Renal pelvis (tissue), 12 donors: ENCODE measurements at places on chromosomes 6 and 20. TPM values are rescaled to one million over a fixed set of nuclear protein-coding genes. Genes with fewer than 3 reads are reported as not detected.

TNNC2 gene
- 0.66 TPM for polyA plus RNA-seq

DNA sequence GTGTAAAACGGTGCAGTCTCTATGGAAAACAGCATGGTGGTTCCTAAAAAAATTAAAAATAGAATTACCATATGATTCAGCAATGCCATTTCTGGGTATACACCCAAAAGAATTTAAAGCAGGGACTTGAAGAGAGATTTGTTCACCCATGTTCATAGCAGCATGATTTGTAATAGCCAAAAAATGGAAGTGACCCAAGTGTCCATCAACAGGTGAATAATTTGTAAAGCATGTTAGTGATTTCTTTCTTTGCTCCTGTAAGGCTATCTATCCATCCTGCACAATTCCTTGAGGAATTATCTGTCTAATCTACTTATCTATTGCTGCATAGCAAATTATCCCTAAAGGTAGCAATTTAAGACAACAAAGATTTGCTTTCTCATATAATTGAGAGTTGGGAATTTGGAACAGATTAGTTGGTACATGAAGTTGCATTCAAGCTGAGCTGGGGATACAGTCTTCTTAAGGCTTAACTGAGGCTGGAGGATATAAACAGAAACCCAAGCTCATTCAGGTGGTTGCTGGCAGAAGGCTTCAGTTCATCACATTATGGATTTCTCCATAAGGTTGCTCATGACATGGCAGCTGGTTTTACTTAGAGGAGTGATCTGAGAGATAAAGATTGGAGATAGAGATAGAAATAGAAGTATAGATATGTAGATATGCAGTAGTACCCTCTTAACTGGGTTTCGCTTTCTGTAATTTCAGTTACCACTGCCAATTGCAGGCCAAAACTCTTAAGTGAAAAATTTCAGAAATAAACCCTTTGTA is 62.0 kb downstream of the IL22RA2 start:
- DNase-seq, result no peak

DNA sequence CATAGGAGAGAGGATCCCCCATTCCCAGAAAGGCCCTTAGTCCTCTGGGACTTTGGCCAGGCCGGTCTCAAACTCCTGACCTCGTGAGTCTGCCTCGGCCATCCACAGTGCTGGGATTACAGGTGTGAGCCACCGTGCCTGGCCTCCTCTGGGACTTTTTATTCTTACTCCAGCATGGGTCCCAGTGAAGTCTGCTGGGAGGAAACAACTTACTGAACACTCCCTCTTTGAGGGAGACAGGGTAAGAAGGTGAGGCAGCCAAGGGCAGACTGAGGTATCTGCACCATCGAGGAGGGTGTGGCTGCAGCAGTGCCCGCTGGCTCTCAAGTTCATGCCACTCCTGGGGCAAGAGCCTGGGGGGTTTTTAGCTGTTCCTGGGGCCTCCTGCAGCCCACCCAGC is 2.4 kb downstream of the BAK1 start:
- no peak for DNase-seq

- no peak for DNase-seq
These were observed 3.9 kb downstream of the SRC start for GRCh38 chr20:37349517-37350491.

SNAP25 gene
- polyA plus RNA-seq, result 6.1 TPM

DNA sequence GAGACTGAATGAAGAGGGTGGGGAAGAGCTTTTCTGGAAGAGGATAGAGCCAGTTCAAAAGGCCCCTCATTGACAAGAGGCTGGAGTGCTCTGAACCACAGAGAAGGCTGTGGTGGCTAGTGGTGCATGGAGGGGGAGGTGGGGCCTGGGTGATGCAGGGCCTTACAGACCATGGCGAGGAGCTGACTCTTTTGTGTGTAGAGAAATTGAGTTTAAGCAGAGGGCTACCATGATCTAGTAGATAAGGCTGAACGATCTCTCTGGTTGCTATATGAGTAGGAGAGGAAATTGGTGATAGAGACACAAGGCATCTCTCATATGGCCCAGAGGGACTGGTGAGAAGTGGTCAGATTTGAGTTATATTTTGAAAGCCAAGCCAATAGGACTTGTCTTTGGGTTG is 137.6 kb downstream of the UST start:
- no peak for DNase-seq

DNA sequence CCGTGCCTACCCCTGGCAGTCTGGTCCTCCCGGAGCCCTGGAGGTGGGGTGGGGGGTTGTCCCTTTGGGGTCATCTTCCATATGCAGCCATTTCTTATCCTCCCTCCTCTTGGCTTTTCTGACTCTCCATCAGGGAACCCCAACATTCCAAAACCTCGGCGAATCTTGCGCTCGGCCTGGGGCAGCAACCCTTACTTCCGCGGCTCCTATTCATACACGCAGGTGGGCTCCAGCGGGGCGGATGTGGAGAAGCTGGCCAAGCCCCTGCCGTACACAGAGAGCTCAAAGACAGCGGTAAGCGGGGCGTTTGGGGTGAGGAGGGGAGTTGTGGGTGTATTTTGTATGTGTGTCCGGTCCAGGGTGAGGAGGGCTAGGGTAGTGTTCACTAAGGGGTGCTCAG is 168.0 kb upstream of the RNF24 start:
- no peak for DNase-seq

- no peak for DNase-seq
These were observed 2.0 kb upstream of the TPBG start for GRCh38 chr6:82361631-82362030.

GRCh38 chr6:149755300-149756260 is 6.0 kb downstream of the PCMT1 start:
- no peak for DNase-seq

DNA sequence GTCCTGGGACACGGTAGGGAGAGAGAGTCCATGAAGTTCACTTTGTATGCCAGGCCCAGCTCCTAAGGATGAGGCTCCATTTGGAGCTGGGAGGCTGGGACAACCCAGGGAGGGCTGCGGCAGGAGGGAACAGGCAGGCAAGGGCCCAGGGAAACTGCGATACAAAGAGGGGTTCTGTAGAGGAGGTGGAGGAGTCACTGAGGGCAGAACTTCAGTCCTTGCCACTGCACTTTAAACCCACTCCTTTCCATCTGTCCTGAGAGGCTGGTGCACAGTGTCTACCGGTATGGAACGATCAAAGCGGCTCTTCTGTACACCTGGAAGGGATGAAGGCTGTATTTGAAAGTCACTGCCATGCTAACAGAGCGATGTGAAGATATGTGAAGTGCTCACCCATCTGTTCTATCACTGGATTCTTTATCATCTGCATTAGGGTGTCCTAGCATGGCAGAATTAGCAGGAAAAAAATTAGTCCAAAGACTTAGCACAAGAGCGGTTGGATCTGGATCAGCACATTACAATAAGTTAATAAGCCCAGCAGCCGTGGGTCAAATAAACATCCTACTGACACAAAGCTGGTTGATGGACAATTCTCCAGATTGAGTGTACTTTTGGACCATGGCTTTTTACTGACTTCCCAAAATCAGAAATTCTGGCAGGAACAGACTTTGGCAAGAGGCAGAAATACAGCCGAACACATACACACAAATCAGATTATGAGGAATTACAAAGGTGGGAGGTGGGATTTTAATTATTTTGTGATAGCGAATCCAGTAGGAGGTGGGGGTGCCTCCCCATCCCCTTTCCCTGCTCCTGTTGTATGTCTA is 20.9 kb upstream of the ZFAND3 start:
- DNase-seq, result no peak

- no peak for DNase-seq
These were observed 175.6 kb downstream of the AIG1 start for GRCh38 chr6:143236151-143236798.

GRCh38 chr6:33755070-33755869 is 8.6 kb upstream of the IP6K3 start:
- DNase-seq, result no peak

GRCh38 chr6:38533064-38533463 is 106.7 kb downstream of the BTBD9 start:
- DNase-seq, result no peak

DNA sequence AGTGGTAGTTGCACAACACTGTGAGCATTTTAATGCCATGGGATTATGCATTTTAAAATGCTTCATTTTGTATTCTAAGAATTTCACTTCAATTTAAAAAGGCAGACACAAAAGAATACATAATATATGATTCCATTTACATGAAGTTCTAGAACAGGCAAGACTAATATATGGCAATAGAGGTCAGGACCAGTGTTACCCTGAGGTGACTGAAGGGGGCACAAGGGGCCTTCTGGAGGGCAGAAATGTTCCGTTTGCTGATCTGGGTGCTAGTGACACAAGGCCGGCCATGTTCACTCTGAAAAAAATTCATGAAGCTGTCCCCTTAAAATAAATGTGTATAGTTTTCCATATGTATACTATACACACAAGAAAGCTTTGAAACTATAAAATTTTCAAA is 28.5 kb downstream of the TASP1 start:
- no peak for DNase-seq

DNA sequence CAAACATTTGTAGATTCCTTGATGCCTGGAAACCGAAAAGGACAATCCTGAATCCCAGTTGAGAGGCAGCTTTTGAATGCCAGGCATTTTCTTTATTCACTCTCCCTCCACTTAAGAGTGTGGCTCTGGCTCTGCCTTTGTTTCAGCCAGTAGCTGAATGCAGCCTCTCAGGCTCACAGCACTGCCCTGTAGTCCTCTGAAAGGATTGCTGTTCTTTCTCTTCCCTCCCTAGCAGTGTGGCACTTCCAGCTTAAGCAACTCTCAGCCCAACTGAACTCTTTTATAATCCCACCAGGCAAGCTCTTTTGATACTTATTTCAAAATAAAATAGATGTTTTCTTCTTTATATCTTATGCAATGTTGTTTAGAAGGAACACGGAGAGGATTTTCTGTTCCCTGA is 415.6 kb downstream of the GJA1 start:
- DNase-seq, result no peak

CDH4 gene
- 8.4 TPM for polyA plus RNA-seq

DNA sequence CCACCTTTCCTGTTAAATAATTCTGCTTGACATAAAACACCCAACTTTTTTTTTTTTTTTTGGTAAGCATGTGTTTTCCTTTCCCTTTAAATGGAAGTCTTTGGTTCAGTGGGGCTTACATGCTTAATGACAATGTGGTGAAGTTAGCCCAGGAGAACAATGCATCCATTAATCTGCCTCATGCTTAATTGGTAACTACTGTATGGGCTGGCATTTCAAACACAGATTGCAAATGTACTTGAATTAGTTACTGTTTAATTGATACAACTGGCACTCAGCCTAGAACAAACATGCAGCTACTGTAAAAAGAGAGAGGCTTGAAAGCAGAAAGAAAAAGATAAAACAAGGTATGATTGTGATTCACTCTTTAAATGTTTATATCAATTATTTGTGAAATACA is 483.6 kb upstream of the NOX3 start:
- DNase-seq, result peak; percentile 37

DNA sequence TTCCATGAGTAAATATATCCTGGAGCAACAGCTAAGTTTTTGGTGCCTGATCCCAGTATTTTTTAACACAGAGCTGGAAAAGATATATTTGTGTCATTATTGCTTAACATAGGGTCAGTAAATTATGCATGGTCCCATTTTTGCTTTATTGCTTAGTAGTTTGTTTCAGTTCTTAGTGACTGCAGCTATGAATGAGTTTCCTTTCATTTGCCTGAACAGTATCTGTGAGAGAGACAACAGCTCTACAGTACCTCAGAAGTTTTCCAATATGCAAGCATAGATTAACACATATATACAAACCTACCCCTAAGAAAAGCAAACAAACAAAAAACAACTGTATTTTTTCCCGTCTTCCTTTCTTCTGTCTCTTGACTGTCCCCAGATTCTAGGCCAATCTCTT is 160.3 kb downstream of the MEI4 start:
- no peak for DNase-seq

DNA sequence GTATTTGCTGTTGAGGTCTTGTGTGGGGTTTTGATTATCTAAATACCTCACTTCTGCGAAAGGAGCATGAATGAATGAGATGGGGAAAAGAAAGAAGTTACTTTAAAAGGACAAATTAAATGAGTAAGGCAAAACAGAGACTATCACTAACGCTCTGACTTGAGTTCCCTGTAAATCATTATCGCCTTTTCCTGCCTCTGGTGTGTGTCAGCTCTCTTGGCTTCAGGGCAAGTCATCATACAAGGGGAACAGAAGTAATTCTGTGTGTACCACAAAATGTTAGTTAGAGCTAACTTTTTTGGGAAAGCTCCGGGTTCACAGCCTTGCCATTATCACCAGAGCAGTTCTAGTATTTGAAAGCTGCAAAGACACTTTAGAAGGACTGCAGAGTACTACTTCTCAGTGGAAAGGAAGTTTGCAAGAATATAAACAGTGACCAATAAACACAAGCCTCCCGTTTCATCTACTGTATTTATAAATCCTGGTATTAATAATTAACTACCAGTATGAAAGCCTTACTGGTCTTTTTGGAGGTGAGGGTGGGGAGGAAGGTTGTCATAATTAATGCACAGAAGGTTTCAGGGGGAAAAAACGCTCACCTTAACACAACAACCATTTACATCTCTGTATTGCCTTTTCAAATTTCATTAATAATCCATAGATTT is 1.2 kb downstream of the DZANK1 start:
- no peak for DNase-seq

EMILIN3 gene
- 11.0 TPM for polyA plus RNA-seq

LRRC73 gene
- polyA plus RNA-seq, result 1.2 TPM

- no peak for DNase-seq
These were observed 22.5 kb downstream of the CUL9 start for GRCh38 chr6:43204271-43205105.

MRPL18 gene
- polyA plus RNA-seq, result 68.4 TPM

- DNase-seq, result no peak
These were observed 736.6 kb downstream of the DHX35 start for GRCh38 chr20:39698752-39699151.

- no peak for DNase-seq
These were observed 86.1 kb upstream of the STMND1 start for GRCh38 chr6:17015551-17016381.
